ENCODE measurements at places on chromosomes 1 and 21. TPM values are rescaled to one million over a fixed set of nuclear protein-coding genes. Genes with fewer than 3 reads are reported as not detected.

DNA sequence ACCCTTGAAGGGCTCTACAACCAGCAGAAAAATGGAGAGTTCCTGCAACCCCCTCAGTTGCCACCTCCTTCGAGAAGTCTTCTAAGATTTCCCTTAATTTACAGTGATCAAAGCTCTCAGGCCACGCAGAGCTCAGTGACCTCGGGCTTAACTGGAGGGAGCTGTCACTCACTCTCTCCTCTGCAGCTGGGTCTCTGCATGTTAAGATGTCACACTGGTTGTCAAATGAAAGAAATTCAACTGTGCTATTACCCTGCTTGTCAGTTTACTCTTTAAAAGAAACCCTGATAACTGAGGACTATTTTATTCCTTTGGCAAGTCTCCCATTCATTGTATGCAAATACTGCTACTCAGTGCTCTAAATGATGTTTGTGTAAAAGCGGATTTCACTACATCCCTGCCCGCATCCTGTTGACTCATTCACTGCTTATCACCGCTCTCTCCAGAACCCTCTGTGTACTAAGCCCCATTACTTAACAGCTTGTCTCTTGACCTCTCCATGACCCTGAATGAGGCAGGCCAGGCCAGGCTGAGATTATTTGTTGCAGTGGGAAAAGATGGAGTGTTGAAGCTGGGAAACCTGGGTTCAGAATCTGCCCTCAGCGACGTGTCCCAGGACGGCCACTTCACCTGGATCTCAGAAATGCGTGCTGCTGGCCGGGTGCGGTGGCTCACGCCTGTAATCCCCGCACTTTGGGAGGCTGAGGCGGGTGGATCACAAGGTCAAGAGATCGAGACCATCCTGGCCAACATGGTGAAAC lies 13.7 kb downstream of the DHRS3 start:
- no peak for DNase-seq

GRCh38 chr1:29099286-29099685 lies 24.4 kb downstream of the TMEM200B start:
- no peak for DNase-seq

The BTBD19 gene
- total RNA-seq: 2.4 TPM

GRCh38 chr1:147771226-147772125 lies 11.1 kb upstream of the GJA5 start:
- no peak for DNase-seq

DNA sequence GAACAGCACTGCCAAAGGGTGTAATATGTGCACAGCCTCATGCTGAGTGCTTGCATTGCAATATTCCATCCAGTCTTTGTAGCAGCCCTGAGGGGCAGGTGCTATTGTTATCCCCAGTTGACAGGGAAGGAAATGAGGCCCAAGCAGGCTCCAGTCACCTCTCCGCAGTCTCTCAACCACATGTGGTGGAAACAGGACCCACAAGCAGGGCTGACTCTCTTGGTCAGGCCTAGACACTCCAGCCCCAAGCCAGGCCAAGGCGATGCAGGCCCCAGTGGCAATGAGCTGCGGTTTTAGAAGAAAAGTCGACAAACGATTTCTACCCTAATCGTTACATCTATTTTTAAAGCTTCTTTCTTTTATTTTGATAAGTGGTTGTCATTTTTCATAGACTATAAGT lies 52.6 kb upstream of the GADD45A start:
- DNase-seq: no peak
